ENCODE measurements at places on chromosomes 7 and 10.

DNA sequence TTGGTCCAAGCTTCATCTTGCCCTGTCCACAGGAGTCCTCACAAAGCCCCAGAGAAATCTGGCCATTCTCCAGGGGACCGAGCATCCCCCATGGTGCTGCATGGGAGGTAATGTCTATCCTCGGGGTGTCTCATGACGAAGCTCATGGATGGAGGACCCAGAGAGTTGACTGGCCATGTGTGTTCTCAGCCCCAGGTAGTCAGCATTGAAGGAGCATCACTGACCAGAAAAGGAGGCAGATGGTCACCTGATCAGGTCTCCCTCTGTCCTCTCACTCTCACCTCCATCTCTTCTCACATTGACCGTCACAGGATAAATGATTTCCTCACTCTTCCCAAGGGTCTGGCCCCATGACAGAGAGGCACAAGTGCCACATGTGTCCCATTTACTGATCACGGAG lies 33.4 kb upstream of the GDF10 start:
- no peak overlapping the region for H3K27ac ChIP-seq
- DNase-seq, result no peak
- no peak overlapping the region for H3K4me3 ChIP-seq
- peaks cover 3% of the 10 kb centered on the region for H3K27me3 ChIP-seq

GRCh38 chr10:25828475-25828874 lies 105.6 kb upstream of the MYO3A start:
- H3K27me3 ChIP-seq, result no peaks in the 10 kb centered on the region
- DNase-seq, result no peak
- H3K4me3 ChIP-seq, result no peak overlapping the region
- H3K36me3 ChIP-seq, result no peaks in the 10 kb centered on the region

DNA sequence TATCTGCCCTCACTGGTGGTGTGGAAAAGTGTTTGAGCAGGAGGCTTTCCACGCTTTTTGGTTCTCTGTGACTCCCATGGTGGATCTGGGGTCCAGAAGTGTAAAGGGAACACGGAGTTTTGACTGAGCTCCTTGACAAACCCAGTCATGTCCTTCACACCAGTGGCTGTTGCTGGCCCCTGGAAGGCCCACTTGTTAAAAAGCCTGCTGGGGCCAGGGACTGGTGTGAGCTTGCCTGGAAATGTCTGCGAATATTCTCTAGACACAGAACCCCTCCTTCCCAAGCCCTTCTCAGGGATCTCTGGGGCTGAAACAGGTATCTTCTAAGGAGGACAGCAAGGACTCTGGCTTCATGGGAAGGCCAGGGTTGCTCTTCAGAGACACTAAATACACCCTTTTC lies 343.0 kb downstream of the TCERG1L start:
- DNase-seq, result no peak
- H3K36me3 ChIP-seq, result no peaks in the 10 kb centered on the region
- no peaks in the 10 kb centered on the region for H3K4me1 ChIP-seq

DNA sequence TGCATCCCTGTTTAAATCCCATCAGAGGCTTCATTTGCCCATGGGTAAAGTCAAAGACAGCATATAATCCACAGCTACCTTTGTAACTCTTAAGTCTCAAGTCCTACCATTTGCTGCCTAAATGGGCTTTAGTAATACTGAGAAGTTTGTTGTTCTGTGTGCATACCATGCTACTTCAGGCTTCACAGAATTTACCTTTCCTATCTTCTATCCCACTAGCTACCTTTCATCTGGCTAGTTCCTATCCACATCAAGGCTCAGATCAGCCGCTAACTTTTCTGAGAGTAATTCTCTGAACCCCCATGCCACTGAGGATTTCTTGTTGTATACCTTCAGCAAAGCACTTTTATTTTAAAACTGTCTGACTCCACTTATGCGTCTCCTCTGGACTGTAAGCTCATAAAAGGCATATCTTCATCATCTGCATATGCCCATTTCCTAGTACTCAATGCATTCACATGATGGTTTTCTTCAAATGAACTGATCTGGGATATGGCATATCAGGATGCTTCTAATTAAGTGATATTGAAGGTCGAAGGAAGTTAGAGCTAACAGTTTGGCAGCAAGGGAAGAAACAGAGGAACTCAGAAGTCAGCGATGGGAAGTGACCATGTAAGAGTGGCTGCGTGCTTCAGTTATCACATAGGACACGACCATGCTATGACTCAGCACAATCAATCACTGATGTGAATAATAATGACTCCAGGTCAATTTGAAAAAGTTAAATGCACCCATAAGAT lies 283.9 kb upstream of the DKK1 start:
- DNase-seq, result no peak
- H3K27me3 ChIP-seq, result no peaks in the 10 kb centered on the region
- H3K4me1 ChIP-seq, result peaks cover 6% of the 10 kb centered on the region
- H3K27ac ChIP-seq, result no peak overlapping the region
- no peak overlapping the region for H3K4me3 ChIP-seq

- no peaks in the 10 kb centered on the region for H3K36me3 ChIP-seq
- H3K4me3 ChIP-seq, result no peak overlapping the region
- no peaks in the 10 kb centered on the region for H3K27me3 ChIP-seq
- no peak overlapping the region for H3K27ac ChIP-seq
- H3K4me1 ChIP-seq, result no peaks in the 10 kb centered on the region
These were observed 25.6 kb upstream of the MGMT start for GRCh38 chr10:129441372-129442009.

- no peak overlapping the region for H3K4me3 ChIP-seq
- no peaks in the 10 kb centered on the region for H3K36me3 ChIP-seq
- H3K27ac ChIP-seq, result no peak overlapping the region
- H3K4me1 ChIP-seq, result peaks cover 17% of the 10 kb centered on the region
- H3K27me3 ChIP-seq, result no peaks in the 10 kb centered on the region
These were observed 262.2 kb upstream of the AOAH start for GRCh38 chr7:36986511-36986933.

GRCh38 chr10:80900661-80901060 lies 363.0 kb downstream of the SH2D4B start:
- H3K27ac ChIP-seq, result no peak overlapping the region
- no peak overlapping the region for H3K4me3 ChIP-seq
- no peaks in the 10 kb centered on the region for H3K27me3 ChIP-seq
- H3K4me1 ChIP-seq, result no peaks in the 10 kb centered on the region
- no peaks in the 10 kb centered on the region for H3K36me3 ChIP-seq

DNA sequence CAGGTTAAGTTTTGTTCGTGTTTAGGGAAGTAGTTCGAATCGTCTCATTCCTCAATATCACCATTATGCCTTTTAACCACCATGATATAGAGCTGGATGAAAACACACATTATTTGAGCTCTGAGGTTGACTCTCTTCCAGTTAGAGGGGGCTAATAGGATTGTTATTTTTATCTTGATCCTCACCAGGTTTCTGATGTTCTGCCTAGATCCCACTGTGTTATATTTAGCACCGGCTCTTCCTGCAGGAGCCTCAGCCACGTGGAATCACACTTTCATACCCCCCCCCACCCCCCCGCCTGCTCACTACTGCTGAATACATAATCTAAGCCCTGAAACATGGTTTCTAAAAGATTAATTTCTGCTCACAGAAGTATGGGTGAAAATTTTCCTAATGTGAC lies 88.3 kb downstream of the NRCAM start:
- no peak overlapping the region for H3K27ac ChIP-seq
- no peaks in the 10 kb centered on the region for H3K4me1 ChIP-seq
- no peaks in the 10 kb centered on the region for H3K27me3 ChIP-seq

DNA sequence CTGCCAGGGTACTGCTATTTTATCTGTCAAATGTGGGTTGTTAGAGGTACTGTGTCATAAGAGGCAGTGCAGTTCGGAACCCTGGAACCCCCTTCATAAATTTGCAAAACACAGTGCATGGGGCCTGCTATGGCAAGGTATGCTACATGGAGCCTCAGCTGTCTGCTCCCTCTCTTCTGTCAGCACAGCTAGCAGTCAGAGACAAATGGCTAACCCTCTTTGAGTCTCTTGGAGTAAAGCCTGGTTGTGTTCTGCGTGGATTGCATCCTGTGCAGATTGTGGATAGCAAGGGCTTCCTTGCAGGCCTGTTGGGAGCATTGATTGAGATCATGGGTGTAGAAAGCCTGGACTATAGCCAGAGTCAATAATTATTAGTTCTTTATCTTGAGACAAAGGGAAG lies 397.8 kb downstream of the AUTS2 start:
- DNase-seq, result no peak
- H3K27me3 ChIP-seq, result no peaks in the 10 kb centered on the region
- no peaks in the 10 kb centered on the region for H3K36me3 ChIP-seq
- no peak overlapping the region for H3K4me3 ChIP-seq

DNA sequence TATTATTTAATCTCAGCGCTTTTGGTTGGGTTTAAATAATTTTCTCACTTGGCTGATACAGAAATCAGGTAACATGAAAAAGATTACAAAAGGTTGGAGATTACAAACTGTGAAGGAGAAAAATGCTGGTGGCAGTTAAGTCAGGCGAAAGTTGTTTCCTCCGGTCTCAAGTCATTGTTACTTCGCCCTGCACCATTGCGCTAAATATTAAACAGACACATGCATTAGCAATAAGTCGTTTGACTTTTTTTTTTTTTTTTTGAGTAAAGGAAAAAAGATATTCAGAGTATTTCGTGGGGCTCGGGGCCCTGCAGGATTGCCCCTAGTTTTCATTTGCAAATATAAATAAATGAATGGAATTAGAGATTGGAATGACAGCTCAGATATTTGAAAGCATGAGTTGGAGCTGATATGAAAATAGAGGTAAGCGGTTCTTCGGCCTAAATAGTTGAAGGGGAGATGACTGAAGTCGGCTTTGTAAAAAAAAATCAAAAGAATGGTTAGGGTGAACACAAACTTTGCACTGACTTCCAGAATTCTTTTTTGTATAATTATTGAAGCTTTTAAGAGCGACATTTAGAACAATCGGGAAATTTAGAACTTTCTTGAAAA lies 914 bp downstream of the SDHAF3 start:
- no peaks in the 10 kb centered on the region for H3K36me3 ChIP-seq
- no peaks in the 10 kb centered on the region for H3K27me3 ChIP-seq
- H3K4me3 ChIP-seq, result peak overlapping the region; percentile 80

DNA sequence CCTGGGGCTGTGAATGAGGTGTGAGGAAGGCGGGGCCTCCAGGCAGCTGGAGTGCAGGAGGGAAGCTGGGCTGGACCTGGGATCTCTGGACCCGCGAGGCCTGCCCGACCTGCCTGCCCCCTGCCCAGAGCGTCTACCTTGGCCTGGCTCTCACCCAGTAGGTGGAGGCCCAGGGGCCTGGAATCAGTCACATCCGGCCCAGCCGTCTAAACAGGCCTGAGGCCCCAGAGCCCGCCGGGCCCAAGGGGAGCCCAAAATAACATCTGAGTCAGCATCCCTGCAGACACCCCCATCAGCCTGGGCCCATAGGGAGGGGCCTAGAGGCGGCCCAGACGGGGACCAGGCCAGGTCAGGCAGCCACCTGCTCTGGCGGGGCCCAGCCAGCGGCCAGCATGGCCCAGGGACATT lies 15.1 kb upstream of the ELN start:
- no peaks in the 10 kb centered on the region for H3K27me3 ChIP-seq
- H3K4me1 ChIP-seq, result peaks cover 6% of the 10 kb centered on the region
- H3K4me3 ChIP-seq, result no peak overlapping the region
- DNase-seq, result no peak
- no peak overlapping the region for H3K27ac ChIP-seq
- H3K36me3 ChIP-seq, result no peaks in the 10 kb centered on the region

DNA sequence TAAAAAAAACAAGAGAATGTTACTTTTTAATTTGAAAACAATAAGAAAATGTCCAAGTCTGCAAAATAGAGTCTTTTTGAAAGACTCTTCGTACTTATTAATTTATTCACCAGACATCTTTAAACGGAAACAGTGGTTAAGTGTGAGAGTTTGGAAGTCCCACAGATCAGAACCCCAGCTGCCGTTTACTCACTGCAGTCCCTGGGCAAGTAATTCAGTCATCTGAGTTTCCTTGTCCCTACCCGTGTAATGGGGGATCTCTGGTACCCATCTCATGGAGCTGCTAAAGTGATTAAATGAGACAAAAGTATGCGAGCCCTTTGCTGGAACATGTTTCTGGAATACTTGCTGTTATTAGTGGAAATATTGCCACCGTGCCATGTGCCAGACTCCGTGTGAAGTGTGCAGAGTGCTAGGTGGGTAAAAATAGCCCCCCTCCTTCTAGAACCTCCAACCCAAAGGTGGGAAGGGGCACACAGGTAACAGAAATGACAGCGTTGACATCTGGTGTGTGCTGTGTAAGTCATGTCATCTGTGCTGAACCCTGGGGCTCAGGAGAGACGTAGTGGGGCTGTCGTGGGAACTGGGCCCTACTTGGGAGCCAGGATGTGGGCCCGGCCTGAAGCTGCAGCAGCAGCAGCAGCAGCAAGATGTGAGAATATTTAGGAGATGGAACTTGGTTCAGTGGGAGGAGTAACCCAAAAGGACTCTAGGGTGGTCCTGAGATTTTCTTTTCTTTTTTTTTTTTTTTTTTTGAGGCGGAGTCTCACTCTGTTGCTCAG lies 140.5 kb downstream of the CUX1 start:
- H3K4me1 ChIP-seq, result peaks cover 18% of the 10 kb centered on the region
- H3K27ac ChIP-seq, result no peak overlapping the region
- H3K4me3 ChIP-seq, result no peak overlapping the region
- no peaks in the 10 kb centered on the region for H3K27me3 ChIP-seq

DNA sequence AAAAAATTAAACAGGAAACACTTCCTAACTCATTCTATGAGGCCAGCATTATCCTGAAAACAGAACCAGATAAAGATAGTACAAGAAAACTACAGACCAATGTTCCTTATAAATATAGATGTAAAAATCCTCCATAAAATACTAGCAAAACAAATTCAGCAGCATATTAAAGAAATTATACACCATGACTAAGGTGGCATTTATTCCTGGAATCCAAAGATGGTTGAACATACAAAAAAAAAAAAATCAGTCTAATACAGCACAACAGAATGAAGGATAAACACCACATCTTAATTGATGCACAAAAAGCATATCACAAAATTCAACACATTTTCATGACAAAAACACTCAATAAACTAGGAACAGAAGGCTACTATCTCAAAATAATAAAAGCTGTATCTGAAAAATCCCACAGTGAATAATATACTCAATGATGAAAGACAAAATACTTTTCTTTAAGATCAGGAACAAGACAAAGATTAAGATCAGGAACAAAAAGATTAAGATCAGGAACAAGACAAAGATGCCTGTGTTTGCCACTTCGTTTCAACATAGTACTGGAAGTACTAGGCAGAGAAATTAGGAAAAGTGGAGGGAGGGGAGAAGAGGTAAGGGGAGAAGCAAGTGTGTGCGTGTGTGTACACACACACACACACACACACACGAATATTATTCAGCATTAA lies 95.6 kb downstream of the SNX13 start:
- DNase-seq, result no peak
- no peaks in the 10 kb centered on the region for H3K27me3 ChIP-seq
- H3K27ac ChIP-seq, result no peak overlapping the region
- H3K36me3 ChIP-seq, result peaks cover 16% of the 10 kb centered on the region
- no peak overlapping the region for H3K4me3 ChIP-seq
- H3K4me1 ChIP-seq, result no peaks in the 10 kb centered on the region

- no peak for DNase-seq
- no peak overlapping the region for H3K4me3 ChIP-seq
- H3K4me1 ChIP-seq, result no peaks in the 10 kb centered on the region
- H3K27me3 ChIP-seq, result no peaks in the 10 kb centered on the region
- H3K36me3 ChIP-seq, result no peaks in the 10 kb centered on the region
These were observed 160.7 kb downstream of the PTPN20 start for GRCh38 chr10:47071891-47072290.

GRCh38 chr10:50917486-50917885 lies 32.1 kb upstream of the A1CF start:
- no peak overlapping the region for H3K27ac ChIP-seq
- no peak for DNase-seq
- H3K4me1 ChIP-seq, result no peaks in the 10 kb centered on the region
- H3K27me3 ChIP-seq, result no peaks in the 10 kb centered on the region
- H3K4me3 ChIP-seq, result no peak overlapping the region

GRCh38 chr7:52450816-52451215 lies 584.6 kb upstream of the POM121L12 start:
- no peaks in the 10 kb centered on the region for H3K36me3 ChIP-seq
- no peak overlapping the region for H3K27ac ChIP-seq
- no peaks in the 10 kb centered on the region for H3K27me3 ChIP-seq
- H3K4me3 ChIP-seq, result no peak overlapping the region
